ENCODE measurements at places on chromosomes 13 and 19.

DNA sequence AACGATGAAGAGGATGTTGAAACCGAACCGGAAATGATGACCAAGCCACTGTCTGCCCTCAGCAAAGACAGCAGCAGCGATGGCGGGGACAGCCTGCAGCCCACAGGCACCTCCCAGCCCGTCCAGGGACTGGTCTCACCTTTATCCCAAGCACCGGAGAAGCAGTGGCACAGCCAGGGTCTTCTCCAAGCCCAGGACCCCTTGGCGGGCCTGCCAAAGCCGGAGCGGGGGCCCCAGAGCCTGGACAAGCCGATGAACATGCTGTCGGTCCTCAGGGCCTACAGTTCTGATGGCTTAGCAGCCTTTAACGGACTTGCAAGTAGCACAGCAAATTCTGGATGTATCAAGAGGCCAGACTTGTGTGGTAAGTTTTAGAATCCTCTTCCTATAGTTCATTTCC, 177.0 kb downstream of the ZNF536 start:
- DNase-seq = no peak

DNA sequence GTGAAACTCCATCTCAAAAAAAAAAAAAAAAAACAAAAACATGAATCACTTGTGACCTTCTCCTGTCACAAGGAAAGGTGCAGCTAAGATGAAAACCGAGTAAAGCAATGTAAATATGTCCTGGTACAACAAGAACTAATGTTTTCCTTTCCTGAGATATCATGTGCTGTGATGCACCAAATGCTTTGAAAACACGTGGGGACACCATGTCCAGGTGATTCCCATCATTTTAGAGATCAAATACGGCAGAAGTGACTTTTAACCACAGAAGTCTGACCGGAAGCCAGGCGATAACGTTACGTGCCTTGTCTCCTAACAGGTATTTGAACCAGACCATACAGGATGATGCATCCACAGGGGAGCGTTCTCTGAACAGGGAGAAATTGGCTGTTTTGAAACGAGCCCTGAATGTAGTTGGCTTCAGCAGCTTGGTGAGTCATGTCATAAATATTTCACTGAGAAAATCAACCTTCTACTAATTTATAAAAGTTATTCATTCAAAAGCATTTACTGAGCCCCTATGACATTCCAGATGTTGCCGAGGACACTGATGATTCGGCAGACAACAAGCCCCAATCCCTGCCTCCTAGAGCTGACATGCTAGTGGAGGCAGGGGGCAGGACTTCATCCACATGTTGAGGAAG, 328.1 kb downstream of the MYO16 start:
- no peak for DNase-seq

- DNase-seq = no peak
Observed at GRCh38 chr19:2226051-2226839, 9.9 kb downstream of the PLEKHJ1 start.

GRCh38 chr19:2740314-2740656, 468 bp upstream of the SLC39A3 start:
- no peak for DNase-seq

DNA sequence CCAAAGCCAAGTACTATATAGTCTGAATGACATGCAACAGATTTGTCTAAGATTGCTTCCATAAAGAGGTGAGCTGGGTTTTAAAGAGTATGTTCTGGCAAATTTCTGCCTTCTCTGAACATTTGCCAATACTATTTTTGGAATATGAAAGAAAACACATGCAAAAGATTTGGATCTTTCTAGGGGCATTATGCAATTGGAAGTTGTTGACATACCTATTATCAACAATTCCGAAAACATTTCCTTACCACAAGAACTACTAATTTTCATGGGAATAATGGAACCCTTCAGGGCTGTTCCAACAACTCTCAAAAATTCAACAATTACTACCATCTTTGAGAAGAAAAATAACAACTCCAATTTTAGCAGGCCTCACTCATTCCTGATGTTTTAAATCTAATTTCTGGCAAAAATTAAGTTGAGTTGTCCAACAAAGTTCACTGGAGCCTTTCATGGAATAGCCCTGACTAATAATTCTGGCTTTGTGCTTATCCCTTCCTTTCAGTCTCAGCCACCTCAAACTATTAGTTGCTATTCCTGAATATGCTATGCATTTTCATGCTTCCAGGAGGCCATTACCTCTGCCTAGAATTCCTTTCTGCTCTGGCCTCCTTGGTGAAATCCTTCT, 250.0 kb downstream of the RGCC start:
- DNase-seq = no peak
